Stimulated activated CD8-positive, alpha-beta memory T cell treated with anti-CD3 and anti-CD28 coated beads, Interleukin-7, amount 100 ng/mL, for 1 hour (primary cell): ENCODE measurements at places on chromosomes 12 and 14.

DNA sequence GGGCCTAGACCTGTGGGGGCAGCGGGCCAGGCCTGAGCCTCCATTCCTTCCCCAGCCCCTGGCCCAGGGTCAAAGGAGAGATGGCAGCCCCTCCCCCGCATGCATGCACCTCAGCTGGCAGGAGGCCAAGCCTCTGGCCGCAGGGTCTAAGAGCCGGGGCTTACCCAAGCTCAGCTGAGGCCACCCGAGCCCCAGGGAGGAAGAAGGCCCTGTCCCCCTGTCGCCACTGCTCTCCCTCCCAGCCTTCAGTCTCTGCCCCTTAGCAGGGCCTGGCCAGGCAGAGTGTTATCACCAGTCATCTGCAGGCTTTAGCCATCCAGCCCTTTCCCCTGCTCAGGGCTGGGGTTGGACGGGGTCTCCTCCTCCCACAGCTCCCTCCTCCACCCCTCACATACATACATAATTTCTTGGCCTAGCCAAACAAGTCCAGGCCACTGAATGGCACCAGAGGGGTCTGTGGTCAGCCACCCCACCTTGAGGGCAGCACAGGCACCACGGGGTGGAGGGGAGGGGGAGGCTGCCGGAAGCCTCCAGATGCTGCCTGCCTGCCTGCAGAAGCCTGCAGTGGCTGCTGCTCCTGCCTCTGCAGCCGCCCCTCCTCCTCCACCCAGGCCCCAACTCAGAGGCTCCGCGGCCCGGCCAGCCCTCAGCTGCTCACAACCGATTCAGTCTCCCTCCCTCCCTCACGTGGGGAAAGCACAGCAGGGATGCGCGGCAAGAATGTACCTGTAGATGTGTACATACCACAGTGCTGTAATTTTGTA, 22.8 kb downstream of the RAB35 start:
- no peak for DNase-seq

DNA sequence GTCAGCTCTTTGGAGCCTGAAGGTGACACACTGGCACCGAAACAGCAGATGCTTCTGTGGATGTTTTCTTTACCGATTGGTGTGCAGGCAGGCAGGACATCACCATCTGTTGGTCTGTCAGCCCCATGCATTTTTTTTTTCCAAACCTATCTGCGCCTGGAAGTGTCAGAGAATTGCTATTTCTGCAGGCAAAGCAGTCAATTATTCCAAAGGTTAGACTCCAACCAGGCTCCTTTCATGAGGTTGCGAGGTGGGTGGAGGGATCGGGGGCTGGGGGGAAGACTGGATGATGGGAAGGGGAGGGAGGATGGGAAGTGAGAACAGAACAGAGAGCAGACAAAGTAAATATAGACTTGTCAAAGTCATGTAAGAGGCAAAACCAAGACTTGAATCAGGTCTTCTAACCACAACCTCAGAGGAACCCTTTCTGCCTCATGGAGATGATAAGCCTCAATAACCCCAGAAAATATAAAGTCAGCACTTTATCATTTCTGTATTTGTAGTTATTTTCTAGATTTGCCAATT, 117.7 kb downstream of the OTOGL start:
- no peak for DNase-seq

- DNase-seq: no peak
Observed at GRCh38 chr14:72610096-72610830, 283.6 kb downstream of the DPF3 start.

GRCh38 chr12:104809251-104809650, 148.8 kb downstream of the SLC41A2 start:
- no peak for DNase-seq

- DNase-seq: no peak
Observed at GRCh38 chr14:73916324-73916723, 29.7 kb downstream of the ZNF410 start.
